RPMI7951 (cell line): ENCODE measurements at places on chromosomes 4 and X. TPM values are rescaled to one million over a fixed set of nuclear protein-coding genes. Genes with fewer than 3 reads are reported as not detected.

Gene TRIM61
- total RNA-seq = 0.20 TPM in 1 of 2 replicates, not detected in the other

- peak; percentile 22 for DNase-seq
These were observed 47.2 kb upstream of the TMEM33 start for GRCh38 chr4:41887821-41888686.

DNA sequence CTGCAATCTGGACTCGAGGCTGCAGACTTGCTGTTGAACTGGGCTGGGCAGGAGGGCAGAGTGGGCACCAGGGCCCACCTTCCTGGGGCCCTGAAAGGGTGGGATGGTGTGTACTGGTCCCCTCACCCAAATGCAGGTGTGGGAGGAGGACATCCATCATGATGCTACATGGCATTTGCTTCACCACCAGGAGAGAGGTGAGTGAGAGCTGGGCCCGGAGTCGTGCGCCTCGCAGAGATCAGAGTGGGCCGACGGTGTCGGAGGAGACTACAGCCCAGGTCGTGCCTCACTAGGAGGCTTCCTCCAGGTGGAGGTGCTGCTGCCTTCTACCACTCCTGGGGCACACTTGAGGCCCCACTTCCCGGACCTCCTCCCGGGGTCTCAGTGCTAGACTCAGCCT is 50.3 kb downstream of the SCML1 start:
- DNase-seq = no peak

Gene FGF2
- total RNA-seq = 3.3 and 4.1 TPM in 2 replicates

DNA sequence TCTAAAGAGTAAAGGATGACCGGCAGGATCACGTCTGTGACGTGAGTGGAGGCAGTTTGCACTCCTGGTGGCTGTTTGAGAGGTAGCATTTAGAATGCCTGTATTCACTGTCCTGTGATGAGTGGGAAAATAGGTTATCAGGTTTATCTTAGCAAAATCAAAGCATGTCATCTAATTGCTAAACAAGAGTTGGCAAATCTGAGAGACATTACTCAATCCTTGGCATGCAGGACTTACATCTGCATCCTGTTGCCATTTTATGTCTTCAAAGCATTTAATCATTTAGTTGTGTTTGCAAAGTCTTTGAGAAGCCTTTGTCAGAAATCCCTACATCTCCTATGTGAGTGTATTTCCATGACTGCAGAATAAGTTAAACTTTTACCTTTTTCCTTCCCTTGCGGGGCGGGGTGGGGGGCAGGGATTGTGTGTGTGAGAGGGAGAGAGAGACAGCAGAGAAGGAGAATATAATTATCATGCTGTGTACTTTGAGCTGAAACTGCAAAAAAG is 41.4 kb upstream of the MSANTD1 start:
- no peak for DNase-seq

Gene JAKMIP1
- not detected in 2 replicates for total RNA-seq

Gene VSIG1
- not detected in 2 replicates for total RNA-seq

- DNase-seq = peak; percentile 83
These were observed at the start of gene PABPC5 for GRCh38 chrX:91434351-91435168. Gene PABPC5, plus strand, starts transcription at chrX:91434839. Its CDS starts 739 bp downstream, at chrX:91435578.

Gene ZNF827
- total RNA-seq = 6.5 TPM in 2 replicates

DNA sequence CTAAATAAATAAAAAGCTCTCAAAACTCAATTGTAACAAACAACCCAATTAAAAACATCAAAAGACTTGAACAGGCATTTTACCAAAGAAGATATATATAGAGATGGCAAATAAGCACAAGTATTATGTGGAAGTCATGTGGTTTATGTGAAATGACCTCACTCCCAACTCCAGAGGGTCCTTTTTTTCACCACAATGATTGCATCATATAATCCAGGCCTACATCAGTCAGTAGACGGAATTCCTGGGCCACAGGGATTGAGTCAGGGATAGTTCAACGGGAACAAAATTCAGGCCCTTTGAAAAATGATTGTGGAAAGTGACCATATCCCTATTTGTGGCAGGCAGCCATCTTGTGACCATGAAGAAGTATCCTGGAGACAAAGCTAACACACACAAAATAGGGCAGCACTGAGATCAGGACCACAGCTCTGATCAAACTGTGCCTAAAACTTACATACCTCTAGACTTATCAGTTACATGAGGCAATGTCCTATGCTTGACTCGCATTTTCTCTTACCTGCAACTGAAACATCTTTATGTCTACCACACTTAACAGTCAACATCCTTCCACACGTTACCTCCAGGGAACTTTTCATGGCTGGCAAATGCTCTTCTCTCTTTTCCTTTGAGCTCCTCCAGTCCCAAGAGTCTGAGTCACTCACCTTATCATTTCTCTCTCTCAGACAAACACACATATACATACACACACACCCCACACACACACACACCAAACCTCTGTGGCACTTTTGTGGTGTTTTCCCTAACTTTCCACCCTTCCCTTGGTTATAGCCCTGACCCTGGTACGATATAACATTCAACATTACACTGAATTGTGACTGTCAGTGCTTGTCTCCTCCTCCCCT is 113.5 kb downstream of the PHF8 start:
- peak; percentile 60 for DNase-seq

DNA sequence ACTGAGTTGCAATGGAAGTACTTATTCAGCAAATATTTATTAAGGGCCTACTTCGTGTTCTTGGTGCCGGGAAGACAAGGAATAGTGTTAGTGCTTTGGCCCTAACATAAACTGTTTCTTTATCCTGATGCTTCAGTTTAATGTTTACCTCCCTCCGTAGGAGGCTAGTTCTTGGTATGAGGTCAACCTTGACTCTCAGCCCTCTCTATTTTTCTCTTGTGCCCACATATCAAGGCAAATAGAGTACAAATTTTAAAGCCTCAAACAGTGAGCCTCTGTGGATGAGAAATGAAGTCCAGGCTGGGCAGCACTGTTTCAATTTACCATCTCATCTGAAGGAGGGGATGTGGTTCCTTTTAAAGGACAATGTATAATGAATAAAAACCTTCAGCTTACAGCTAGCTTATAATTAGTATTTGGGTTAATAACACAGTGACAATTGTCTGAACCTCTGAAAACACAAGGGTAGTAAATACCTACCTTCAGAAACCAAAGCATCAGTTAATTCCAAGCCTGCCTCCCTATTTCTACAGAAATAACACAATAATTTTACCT is 68.5 kb downstream of the SH3RF1 start:
- DNase-seq = no peak

GRCh38 chrX:1355131-1356046 is 18.8 kb downstream of the IL3RA start:
- DNase-seq = no peak

GRCh38 chr4:138685316-138685715 is 330.3 kb upstream of the NOCT start:
- DNase-seq = no peak

Gene AVPR2
- 0.20 TPM in 1 of 2 replicates, not detected in the other for total RNA-seq

Gene EDNRA
- total RNA-seq = 0.36 and 0.39 TPM in 2 replicates

GRCh38 chr4:155679343-155679742 is 12.7 kb downstream of the GUCY1A1 start:
- DNase-seq = no peak

Gene CDK16
- 143 and 179 TPM in 2 replicates for total RNA-seq

DNA sequence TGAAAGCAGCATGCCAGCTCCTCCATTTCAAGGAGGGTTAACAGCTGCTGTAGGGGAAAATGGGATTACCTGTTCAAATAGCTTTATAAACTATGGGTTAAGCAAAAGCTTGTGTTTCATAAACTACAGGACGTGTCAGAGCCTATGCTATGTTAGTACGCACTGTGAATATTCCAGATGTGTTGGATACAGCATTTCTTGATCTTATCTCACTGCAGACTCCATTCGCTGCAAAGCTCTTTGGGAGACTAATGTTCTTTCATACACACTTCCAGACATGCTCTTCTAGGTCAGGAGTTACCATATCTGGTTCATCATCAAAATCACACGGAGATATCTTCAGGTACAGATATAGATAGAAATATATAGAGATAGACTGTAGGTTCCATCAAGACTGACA is 281.2 kb upstream of the FAM241A start:
- DNase-seq = no peak

- peak; percentile 25 for DNase-seq
These were observed 129.5 kb upstream of the RBPJ start for GRCh38 chr4:26191353-26191752.

Gene GPRIN3
- total RNA-seq = not detected in 2 replicates

Gene PAGE5
- 41.0 and 56.8 TPM in 2 replicates for total RNA-seq

- no peak for DNase-seq
These were observed 17.0 kb upstream of the WWC2 start for GRCh38 chr4:183082053-183082452.

- no peak for DNase-seq
These were observed 19.7 kb upstream of the EDNRA start for GRCh38 chr4:147461161-147461560.

Gene CCNA2
- 187 and 194 TPM in 2 replicates for total RNA-seq

DNA sequence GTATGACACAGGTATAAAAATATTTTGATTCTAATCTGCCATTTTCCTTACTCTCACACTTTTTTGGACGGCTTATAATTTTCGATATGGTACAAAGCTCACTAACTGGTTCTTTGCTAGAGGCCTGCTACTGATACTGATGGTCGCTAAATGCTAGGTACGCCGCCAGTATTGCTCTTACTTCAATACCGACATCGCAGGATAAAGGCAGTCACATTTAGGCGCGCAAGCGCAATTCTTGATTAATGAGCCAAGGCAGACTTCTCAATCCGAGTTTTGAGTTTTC is 557 bp upstream of the USP38 start:
- DNase-seq = no peak

DNA sequence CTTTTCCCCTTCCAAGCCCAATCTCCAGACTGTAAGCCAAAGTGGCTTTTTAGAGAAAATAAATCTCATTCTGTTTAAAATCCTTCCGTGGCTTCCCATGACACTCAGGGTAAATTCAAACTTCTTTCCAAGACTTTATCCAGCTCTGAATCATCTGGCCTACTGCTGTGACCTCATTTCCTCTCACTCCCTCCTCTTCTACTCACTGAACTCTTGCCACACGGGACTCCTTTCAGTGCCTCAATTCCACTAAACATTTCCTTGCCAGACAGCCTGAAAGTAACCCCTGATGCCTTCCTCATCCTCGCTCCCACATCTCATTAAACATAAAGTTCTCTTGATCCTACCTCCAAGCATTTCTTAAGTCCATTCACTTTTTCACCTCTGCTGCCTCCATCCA is 27.8 kb upstream of the RNF128 start:
- peak; percentile 7 for DNase-seq

DNA sequence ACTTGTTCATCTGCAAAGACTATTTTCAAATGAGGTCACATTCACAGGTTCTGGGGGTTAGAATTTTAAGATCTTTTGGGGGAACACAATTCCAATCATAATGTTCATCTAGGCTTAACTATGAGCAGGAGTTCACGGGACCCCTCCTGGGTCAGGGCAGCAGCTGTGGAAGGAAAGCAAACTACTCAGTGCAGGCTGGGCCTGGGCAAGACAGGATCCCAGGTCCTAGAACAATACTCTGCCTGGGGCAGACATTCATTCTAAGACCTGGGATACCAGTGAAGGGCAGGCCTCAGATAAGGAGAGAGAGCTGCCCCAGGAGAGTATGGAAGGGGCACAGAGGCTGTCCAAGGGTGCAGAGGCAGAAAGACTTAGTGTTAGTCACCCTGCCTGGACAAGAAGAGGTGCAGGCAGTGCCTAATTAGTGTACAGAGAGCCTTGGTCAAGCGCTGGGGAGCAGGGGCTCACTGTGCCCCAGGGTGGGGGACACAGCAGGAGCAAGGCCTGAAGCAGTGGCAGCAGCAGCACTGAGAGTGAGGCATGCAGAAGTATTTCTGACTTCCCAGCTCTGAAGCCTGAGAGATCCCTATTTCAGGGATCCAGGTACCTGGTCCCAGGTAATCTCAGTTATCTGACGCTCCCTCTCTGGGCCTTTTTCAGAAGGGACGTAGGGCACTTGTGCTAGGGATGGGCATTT is 123.0 kb upstream of the MAMLD1 start:
- no peak for DNase-seq

DNA sequence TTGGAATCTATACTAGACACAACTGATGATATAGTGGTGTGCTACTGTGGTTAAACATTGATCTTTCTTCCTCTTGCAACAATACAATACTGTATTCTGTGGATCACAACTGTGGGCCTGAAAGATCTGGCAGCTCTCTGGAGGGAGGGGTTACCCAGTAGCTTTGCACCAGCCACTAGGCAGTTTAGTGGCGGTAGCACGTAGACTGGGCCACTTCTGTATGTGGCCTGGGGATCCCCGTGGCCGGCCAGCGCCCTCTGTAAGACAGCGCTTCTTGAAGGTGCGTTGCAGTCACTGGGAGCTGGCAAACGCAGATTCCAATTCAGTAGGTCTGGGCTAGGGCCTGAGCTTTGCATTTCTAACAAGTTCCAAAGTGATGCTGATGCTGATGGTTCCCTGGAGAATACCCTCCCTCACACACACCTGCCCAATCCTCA is 168.6 kb downstream of the MGST2 start:
- no peak for DNase-seq

GRCh38 chr4:40916218-40916555 is 166.4 kb downstream of the NSUN7 start:
- DNase-seq = peak; percentile 70

- DNase-seq = peak; percentile 29
These were observed 63.2 kb downstream of the ANAPC10 start for GRCh38 chr4:145034727-145035211.

Gene WDR45
- total RNA-seq = 65.5 and 76.1 TPM in 2 replicates

DNA sequence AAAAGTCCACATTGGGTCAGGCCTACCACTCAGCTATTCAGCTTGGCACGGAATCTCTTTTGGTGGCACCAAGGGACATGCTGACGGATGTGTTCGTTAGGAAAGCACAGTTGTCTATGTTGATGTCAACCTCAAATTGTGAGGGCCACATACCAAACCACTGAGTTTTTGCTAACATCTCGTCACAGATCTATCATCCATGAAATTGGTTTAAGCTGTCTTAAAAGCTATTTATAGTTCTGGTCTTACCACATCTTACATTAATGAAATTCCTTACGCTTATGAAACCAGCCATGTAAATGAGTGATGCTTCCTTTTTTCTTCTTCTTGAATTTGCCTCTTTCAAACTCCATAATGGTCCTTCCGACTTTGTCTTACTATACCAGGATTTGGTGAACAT is 101.5 kb downstream of the MGST2 start:
- DNase-seq = peak; percentile 85

Gene AREG
- total RNA-seq = 2.4 and 4.1 TPM in 2 replicates

GRCh38 chr4:23875317-23875716 is 14.5 kb downstream of the PPARGC1A start:
- no peak for DNase-seq

Gene MAGEA1
- 0.36 and 0.78 TPM in 2 replicates for total RNA-seq

DNA sequence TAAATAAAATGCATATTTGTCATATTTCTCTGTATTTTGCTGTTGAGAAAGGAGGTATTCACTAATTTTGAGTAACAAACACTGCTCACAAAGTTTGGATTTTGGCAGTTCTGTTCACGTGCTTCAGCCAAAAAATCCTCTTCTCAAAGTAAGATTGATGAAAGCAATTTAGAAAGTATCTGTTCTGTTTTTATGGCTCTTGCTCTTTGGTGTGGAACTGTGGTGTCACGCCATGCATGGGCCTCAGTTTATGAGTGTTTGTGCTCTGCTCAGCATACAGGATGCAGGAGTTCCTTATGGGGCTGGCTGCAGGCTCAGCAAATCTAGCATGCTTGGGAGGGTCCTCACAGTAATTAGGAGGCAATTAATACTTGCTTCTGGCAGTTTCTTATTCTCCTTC is 3.3 kb downstream of the HTT start:
- DNase-seq = no peak
